H9 (cell line): ENCODE measurements at places on chromosomes 5 and 9. TPM values are rescaled to one million over a fixed set of nuclear protein-coding genes. Genes with fewer than 3 reads are reported as not detected.

GRCh38 chr5:1744393-1745122 is 55.1 kb downstream of the MRPL36 start:
- DNase-seq = peak; percentile 16

- no peak for DNase-seq
These were observed 18.7 kb downstream of the ERGIC1 start for GRCh38 chr5:172852490-172853354.

GRCh38 chr5:134018154-134018985 is 13.6 kb upstream of the VDAC1 start:
- no peak for DNase-seq

DNA sequence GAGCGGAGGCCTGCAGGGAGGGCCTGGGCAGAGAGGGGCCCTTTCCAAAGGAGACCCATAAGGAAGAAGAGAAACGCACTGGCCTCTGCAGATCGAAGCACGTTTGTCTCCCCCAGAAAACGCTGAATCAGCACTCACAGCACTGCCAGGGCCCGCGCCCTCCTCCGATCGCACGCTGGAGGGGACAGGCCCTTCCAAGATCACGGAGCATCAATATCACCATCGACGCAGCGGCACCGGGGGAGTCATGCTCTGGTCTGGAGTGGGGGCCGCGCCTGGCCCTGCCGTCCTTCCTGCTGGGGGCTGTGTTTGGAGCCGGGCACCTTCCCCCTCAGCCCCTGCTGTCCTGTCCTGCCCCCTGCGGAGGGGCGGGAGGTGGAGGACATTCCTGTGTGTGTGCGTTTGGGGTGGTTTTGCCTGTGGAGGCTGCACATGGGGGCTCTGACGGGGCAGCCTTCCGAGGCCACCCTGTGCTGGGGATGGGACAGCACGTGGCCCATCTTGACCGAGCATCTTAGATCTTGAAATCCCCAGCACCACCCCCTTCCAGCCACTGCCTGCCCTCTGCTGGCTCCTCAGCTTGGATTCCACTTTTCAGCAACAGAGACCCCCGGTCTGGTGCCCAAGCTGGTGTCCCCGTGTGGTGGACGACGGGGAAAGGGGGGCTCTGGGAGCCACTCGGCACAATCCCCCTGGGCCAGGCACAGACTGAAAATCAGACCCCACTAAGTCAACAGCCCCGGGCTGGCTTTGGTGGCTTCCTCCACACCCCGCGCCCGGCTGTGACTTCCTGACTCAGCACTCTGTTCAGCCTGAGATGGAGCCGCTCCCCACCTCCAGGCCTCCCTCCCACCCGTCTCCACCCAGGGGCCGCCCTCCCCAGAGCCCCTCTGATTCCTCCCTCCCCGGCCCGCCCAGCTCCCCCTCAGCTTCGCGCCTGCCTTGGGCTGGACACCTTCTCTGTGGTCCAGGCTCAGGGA is 8.3 kb downstream of the TMEM250 start:
- DNase-seq = peak; percentile 66

- DNase-seq = no peak
These were observed 13.2 kb upstream of the S1PR3 start for GRCh38 chr9:88978034-88978433.

- DNase-seq = no peak
These were observed 15.4 kb downstream of the NIPSNAP3B start for GRCh38 chr9:104779334-104779733.

DNA sequence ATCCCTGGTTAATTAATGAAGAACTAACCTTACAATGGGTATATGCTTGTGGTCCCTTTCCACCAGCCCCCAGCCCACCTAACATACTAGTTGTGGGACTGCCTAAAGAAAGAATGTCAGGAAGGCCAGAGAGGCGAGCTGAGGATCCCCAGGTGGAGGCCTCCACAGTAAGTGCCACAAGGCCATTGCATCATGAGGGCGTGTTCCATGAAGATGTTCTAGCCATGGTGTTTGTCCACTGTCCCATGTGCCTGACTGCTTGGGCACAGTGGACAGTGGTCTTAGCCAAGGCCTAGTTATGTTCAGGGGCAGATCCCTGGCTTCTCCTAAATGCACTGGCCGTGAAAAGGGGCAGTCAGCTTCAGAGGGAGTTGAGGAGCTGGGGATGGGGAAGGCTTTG is 21.1 kb downstream of the ZFP62 start:
- no peak for DNase-seq

- no peak for DNase-seq
These were observed 80.2 kb upstream of the IL12B start for GRCh38 chr5:159410480-159410879.

GRCh38 chr5:137760719-137761516 is 6.8 kb upstream of the HNRNPA0 start:
- no peak for DNase-seq

DNA sequence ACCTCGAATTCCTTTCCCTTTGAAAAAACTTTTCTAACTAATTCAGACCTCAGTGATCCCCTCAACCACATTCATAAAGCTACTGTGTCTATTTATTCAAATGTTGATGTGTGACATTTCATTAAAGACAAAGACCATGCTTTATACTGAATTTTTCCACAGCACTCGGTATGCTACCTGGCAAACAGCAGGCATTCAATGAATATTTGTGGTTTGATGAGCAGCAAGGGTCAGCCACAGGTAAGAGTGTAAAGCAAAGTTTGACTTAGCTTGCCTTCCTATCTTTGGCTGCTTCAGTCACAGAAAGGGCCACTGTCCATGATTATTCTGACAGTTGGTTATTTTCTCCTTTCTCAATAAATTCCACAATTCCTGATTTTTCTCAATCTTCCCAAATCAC is 5.1 kb upstream of the CDC42SE2 start:
- DNase-seq = no peak

- no peak for DNase-seq
These were observed 52.2 kb downstream of the SLC36A1 start for GRCh38 chr5:151499501-151500035.

GRCh38 chr9:18805386-18805785 is 227.6 kb downstream of the SAXO1 start:
- DNase-seq = peak; percentile 30

GRCh38 chr5:122611406-122611805 is 163.5 kb upstream of the SNX2 start:
- DNase-seq = no peak

- DNase-seq = no peak
These were observed 40.9 kb downstream of the TNPO1 start for GRCh38 chr5:72857396-72857795.

- DNase-seq = no peak
These were observed 20.2 kb upstream of the NREP start for GRCh38 chr5:111776913-111777781.

DNA sequence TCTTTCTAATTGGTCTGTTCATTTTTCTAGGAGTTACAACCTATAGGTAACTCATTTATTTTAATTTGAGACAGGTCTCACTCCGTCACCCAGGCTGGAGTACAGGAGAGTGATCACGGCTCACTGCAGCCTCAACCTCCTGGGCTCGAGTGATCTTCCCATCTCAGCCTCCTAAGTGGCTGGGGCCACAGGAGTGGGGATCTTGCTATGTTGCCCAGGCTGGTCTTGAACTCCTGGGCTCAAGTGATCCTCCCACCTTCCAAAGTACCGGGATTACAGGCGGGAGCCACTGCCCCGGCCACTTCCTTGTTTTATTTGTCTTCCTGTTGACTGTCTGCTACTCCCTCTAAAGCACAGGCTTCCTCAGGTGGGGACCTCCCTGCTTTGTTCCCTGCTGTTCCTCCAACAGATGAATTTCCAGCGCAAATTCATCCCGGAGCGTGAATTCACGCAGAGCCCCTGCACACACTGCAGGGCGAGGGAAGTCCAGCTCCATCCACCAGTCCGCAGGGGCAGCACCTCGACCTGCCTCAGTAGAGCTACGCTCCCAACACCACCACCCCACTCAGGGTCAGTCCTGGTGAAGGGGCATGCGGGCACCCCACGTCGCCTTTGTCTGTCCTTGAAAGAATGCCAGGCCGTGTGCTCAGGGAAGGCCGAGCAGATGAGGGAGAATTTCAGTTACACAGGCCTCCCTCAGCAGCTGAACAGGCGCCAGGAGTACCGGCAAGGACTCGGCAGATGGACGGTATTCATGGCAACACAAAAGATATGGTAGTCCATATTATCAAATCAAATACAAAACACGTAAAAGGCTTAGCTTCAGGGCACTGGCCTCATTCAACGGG is 6.3 kb downstream of the QSOX2 start:
- DNase-seq = no peak

GRCh38 chr9:93071464-93071863 is 13.0 kb downstream of the SUSD3 start:
- peak; percentile 72 for DNase-seq

GRCh38 chr5:134873494-134873893 is 677 bp upstream of the TXNDC15 start:
- peak; percentile 30 for DNase-seq

DNA sequence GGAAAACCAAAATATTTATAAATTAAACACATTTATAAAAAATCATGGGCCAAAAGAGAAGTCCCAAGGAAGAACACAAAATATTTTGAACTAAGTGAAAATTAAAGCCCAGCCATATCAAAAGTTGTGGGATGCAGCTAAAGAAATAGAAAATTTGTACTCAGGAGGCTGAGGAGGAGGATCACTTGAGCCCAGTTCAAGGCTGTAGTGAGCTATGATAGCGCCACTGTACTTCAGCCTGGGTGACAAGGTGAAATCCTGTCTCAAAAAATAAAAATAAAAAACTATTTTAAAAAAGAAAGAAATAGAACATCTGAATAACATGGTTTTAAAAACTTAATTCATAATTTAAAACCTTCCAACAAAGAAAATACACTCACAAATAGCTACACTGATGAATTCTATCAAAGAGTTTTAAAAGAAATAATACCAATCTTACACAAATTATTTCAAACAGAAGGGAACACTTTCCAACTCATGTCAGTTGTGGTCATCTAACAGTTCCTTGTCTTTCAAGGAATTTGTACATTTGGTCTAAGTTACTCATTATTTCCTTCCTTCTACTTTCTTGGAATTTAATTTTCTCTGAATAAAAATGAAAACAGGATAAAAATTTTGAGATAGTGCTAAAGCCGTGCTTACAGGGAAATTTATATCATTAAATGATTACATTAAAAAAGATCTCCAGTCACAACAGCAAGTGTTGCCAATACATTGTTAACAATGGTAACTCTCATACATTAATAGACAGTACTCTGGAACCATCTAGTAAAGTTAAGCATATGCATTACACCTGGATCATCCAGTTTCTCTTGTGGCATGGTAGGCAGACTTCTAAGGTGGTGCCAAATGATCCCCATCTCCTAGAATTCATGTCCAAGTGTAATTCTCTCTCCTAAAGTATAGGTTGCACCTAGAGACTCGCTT is 17.8 kb downstream of the PTBP3 start:
- no peak for DNase-seq

DNA sequence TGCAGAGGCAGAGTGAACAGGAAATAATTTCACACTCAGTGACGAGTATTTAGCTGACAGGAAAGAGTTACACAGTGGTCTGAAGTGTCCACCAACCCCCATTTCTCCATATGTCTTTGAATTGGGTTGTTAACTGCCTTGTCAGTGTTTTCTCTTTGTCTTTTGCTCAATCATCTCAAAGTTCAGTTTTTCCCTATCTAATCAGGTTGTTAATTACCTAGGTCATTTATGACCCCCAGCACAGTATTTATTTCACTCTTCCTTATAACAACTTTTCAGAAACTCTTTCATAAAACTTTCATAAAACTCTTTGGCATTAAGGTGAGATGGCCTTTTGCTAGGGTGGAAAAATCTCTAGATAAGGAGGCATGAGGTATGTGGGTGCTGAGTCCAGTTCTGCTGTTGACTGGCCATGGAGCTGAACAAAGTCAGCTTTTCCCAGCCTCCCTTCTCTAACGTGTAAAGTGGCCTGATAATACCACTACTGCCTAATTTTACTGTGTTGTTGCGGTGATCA is 5.2 kb upstream of the ALDOB start:
- DNase-seq = no peak

GRCh38 chr9:94961870-94962269 is 235.4 kb downstream of the AOPEP start:
- DNase-seq = no peak

DNA sequence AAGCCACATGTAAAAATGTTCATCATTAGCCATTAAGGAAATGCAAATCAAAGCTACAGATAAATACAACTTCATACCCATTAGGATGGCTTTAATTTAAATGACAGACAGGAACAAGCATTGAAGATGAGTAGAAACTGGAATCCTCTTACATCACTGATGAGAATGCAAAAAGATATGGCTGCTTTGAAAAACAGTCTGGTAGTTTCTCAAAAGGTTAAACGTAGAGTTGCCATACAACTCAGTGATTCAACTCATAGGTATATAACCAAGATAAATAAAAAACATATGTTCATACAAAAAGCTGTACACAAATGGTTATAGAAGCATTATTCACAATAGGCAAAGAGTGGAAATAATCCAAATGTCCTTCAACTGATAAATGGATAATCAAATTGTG is 228.8 kb upstream of the ZNF462 start:
- DNase-seq = no peak

DNA sequence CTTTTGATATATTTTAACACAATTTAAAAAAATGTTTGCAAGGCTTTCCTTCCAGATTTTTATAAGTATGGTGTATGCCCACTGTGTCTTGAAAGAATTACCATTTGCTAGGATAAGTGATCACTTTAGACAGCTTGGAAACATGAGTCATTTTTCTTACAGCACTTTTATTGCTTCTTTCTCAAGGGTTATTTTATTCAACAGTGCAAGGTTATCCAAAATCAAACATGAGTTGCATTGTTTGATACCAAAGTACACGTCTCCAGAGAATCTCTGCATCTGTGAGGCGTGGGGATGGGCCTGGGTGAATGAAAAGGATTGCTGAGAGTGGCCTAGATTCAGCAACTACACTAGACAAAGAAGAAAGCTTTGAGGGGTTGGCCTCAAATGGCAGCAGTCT is 329.6 kb downstream of the ADAMTS6 start:
- DNase-seq = no peak

- DNase-seq = no peak
These were observed 68.5 kb upstream of the FBXW11 start for GRCh38 chr5:172074896-172075295.

GRCh38 chr5:126009566-126009965 is 413.6 kb upstream of the GRAMD2B start:
- peak; percentile 53 for DNase-seq

GRCh38 chr5:20972419-20972925 is 984.5 kb upstream of the CDH18 start:
- peak; percentile 69 for DNase-seq

Gene LTC4S
- 3.7 and 4.5 TPM in 2 replicates for total RNA-seq

Gene SRD5A1
- 29.9 and 31.3 TPM in 2 replicates for total RNA-seq

Gene ANKRD33B
- 6.9 and 7.1 TPM in 2 replicates for total RNA-seq

Gene ZNF462
- total RNA-seq = 159 and 164 TPM in 2 replicates

Gene ORM2
- total RNA-seq = 1.2 and 1.4 TPM in 2 replicates

Gene PCDHB10
- 1.5 and 1.6 TPM in 2 replicates for total RNA-seq

Gene FRMPD1
- total RNA-seq = 0.04 and 0.13 TPM in 2 replicates

Gene F2RL2
- 0.09 TPM in 1 of 2 replicates, not detected in the other for total RNA-seq
